ENCODE measurements at places on chromosomes 16 and 17. TPM values are rescaled to one million over a fixed set of nuclear protein-coding genes. Genes with fewer than 3 reads are reported as not detected.

DNA sequence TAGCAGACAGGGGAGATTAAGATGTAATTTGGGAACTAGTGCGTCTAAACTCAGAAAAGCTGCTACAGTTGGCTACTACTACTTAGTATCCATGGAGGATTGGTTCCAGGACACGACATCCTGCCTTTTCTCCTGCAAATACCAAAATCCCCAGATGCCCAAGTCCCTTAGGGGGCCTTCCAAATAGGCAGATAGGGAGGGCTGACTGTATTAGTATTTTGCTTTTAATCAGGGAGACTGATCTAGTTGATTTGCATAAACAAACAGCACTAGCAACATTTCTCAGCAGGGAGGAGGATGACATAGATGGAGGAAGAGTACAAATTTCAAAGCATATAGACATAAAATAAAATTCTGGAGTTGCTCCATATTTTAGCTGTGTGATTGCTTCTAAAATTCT, 621.6 kb upstream of the GOT2 start:
- DNase-seq = no peak

GRCh38 chr17:77382356-77382911, 241.7 kb downstream of the SEC14L1 start:
- peak; percentile 72 for DNase-seq

GRCh38 chr16:990516-991291, 9.1 kb downstream of the SOX8 start:
- no peak for DNase-seq

DNA sequence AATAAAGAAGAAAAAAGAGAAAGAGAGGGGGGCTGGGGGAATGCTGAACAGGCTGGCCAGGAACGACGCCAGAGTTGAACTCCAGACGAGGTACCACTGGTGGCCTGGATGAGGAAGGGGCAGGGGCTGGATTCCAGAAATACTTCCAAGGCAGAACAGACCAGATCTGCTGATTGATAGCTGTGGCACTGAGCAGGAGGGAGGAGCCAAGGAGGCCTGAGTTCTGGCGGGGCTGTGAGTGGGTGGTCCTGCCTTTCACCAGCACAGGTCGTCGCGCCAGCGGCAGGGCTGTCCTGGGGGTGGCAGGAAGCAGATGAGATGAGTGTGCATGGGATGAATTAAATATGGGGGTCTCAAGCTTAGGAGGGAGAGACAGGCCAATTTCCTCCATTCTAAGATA, 5.5 kb downstream of the CCDC42 start:
- DNase-seq = no peak

DNA sequence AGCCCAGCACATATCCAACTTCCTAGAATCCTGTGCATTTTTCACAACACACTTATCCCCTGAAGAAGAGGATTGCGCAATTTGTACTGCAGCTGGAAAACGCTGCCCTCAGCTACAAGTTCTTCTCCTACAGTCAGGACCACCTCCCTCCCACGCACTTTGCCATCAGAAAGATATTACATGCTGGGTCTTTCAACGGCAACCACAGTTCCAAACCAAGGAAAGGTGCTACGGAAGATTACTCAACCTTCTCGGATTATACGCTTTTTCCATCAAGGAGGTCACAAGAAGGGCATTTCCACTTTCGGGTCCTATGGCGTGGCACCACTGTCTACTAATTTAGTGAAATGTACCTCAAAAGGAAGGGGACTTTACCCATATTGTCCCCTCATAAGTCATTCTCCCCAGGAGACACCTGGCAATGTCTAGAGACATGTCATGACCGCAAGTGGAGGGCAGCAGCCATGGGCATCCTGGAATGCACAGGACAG, 35.2 kb downstream of the USP7 start:
- no peak for DNase-seq

- no peak for DNase-seq
Measured at GRCh38 chr16:27505297-27506236, 44.1 kb downstream of the GTF3C1 start.

DNA sequence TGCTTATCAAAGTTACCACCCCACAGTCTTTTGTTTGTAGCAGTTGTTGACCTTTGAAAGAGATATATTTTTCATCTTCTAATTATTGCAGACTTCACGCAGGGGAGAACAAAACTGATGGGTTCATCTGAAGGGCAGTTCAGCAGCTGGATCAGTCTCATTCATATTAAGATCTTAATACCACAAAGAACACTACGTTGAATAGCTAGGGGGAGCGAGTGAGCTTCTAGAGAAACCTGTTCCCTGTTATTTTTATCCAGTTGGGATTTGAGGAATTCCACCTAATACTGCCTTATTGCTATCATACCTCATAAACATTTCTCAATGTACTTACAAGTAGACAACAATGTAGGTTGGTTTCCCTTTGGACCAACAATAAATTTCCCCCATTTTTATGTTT, 306.1 kb upstream of the KIF2B start:
- DNase-seq = no peak

DNA sequence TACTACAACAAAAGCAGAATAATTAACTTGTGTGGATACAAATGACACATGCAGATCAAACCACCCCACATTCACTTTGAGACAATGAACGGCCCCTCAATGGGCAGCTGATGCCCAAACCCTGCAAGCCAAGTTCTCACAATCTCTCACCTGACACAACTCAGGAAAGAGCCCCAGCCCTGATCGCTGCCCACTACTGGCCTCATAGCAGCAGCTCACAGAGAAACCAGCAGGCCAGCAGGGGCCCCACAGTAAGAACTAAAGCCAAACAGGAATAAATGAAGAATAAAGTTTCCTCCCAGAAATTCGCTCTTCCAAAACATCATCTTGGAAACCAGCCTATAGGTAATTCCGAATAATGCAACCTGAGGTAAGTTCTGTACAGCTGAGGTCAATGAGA, 7.7 kb downstream of the AKTIP start:
- no peak for DNase-seq

GRCh38 chr17:43814026-43814425, 18.9 kb downstream of the MPP3 start:
- no peak for DNase-seq

Gene ABCC11
- total RNA-seq = not detected

DNA sequence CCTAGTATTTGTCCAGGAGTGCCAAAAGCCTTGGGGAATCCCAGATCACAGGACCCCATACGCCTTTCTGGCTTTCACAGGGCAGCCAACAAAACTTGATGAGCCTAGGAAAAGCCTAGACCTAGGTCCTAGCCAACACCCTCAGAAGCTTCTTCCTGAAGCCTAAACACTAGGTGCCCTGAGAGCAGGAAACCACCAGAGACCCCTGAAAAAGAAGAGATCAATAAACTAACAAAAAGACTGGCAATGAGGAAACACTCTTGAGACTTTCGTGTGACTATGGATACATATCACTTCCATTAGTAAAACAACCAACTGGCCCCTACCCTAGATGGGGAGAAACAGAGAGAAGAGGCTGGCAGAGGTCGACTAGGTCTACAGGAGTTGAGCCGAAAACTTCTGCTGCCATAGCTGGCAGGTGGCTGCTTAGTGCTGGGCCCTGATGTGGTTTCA, 1.2 kb downstream of the ORMDL3 start:
- DNase-seq = no peak

DNA sequence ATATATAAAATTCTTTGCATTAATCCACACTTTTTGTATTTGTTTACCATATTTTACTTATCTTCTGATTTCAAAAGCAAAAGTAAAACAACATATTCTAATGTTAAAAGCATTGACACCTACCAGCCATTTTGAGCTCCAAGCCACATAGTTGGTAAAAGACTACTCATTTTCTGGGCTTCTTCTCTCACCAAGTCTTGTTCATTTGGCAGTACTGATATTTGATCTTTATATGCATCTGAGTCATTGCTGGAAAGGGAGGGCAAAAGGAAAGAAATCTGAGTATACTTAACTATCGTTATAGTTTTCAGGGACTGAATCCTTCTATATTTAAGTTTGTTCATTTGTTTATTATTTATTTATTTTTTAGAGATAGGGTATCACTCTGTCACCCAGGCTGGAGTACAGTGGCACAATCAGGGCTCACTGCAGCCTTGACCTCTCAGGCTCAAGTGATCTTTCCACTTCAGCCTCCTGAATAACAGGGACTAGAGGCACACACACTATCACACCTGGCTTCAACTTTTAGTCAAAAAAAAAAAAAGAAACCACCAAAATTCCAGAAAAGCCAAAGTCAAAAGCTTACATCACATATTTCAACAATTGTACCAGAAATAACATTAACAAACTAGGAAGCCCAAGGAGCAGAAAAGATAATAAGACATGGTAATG, 121.0 kb upstream of the TOB1 start:
- DNase-seq = no peak

DNA sequence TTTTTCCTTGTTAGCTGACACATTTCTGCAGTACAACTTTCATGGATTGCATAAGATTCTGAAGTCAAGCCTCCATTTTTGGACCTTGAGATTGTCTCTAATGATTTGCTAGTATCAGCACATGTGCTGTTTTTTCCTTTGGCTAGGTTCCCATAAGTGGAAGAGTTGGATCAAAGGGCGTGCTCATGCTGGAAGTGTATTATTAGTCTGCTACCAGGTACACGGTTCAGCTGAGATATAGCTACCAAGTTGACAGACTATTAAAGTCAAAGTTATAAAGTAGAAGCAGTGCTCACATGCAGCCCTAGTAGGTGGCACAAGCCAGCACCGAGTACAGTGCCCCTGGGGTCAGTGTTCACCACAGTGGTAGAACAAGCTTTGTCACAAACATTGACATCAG, 3.2 kb downstream of the FAHD1 start:
- no peak for DNase-seq
